ENCODE measurements at places on chromosomes 1 and 21.

GRCh38 chr1:39332291-39332690 lies 127.8 kb downstream of the MACF1 start:
- DNase-seq = no peak

- no peak for DNase-seq
Measured at GRCh38 chr1:27491748-27492700, 2.1 kb upstream of the WASF2 start.

GRCh38 chr1:198367296-198367695 lies 173.2 kb downstream of the ATP6V1G3 start:
- DNase-seq = no peak

- DNase-seq = no peak
Measured at GRCh38 chr21:37958537-37958936, 42.3 kb upstream of the KCNJ6 start.

DNA sequence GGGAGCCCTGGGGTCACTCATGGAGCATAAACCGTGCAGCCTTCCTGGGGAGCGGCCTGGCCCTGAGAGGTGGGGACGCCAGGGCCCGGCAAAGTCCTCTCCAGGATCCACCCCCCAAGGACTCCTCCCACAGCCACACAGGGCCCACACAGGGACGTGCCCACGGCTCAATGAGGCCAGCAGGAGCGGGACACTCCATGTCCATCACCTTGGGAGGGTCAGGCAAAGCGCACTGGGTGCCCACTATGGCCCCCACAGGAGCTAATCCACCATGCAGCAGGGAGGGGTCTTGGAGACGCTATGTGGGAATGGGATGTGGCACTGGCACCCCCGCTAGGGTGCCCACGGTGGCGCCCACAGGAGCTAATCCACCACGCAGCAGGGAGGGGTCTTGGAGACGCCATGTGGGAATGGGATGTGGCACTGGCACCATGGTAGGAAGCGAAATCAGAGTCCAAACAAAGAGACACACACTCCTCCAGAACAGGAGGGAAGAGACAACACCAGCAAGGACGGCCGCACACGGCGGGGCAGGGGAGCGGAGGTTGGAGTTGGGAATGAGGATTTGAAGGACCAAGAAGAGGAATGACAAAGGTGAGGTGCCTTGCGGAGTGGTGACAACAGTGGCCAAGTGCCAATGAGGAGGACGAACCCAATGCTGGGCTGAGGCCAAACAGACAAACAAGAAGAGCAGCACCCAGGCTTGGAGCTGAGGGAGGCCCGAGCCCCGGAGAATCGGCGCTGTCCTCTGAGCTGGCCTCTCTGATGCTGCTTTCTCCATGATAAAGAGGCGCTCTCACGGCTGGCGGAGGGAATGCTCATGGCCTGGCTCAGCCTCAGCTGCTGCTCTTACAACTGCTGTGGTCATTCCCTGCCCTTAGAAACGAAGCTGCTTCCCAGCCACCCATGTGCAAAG lies 18.1 kb upstream of the SLC19A1 start:
- DNase-seq = no peak

GRCh38 chr1:5621692-5622091 lies 370.5 kb downstream of the NPHP4 start:
- no peak for DNase-seq

GRCh38 chr1:194929357-194929756 lies 1678.9 kb downstream of the KCNT2 start:
- no peak for DNase-seq

GRCh38 chr1:73781251-73781650 lies 416.7 kb downstream of the LRRIQ3 start:
- no peak for DNase-seq

GRCh38 chr1:62784509-62785365 lies 805 bp downstream of the ATG4C start:
- no peak for DNase-seq

DNA sequence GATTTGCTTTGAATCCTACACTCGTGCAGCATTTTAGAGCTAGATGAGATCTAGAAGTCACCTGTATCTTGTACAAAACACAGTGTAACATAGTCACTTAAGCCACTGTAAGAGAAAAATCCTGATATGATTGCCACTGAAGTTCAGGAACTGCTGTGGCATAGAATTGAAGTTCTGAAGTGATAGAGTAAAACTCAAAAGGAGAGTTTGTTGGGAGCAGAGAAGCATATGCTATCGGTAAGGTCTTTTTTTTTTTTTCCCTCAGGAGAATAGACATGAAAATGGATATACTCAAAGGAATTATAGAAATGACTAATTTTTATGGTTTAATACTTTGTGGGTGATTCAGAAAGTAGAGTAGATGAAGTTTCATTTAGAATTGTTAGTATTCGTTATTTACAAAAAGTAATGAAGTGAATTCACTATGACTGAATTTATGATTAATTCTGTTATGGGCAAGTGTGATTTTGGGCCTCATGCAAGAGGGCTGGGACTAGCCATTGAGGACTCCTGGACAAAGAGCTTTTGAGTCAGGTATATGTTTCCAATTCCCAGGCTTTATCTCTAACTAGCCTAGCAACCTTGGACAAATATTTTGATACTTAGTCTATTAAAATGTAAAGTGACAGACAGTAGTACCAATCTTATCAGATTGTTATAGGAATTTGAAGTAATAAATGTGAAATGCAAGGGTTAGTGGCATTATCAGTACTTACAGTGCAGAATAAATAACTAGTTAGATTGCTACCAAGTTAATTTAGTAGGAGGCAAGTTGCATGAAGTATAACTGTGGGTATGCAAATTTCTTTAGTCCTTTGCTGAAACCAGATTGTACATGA lies 3.1 kb downstream of the KCTD3 start:
- no peak for DNase-seq

DNA sequence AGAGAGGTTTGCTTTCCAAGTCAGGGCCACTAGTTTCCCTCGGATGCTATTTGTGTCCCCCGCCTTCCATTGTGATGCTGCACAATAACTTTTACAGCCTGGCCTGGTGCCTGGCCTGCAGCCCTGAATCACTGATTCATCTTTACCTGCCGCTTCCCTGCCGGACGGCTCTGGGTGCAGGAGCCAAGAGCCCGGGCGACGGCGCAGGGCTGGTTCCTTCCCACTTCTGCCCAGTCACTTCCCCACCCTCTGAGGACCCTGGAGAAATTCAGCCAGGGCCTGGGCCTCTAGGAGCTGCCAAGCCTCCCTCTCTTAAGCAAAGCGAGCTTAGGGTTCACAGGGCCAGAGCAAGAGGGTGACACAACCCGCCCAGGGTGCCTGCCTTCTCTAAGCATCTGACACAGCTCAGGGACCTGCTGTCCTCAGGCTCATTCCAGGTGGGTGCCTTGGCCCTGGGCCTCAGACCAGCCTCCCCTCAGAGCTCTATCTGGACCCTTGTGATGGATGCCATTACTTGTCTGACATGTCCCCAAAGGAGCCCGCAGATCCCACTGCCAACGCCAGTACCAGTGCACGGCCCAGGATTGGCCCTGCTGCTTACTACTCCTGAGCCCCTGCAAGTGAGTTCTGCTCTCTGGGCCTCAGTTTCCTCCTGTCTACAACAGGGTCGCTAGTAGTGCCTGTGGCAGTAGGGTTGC lies 381.0 kb upstream of the VAMP3 start:
- no peak for DNase-seq

- no peak for DNase-seq
Measured at GRCh38 chr21:43827015-43827611, 37.7 kb downstream of the RRP1 start.

GRCh38 chr1:118563981-118564951 lies 379.2 kb upstream of the SPAG17 start:
- no peak for DNase-seq

DNA sequence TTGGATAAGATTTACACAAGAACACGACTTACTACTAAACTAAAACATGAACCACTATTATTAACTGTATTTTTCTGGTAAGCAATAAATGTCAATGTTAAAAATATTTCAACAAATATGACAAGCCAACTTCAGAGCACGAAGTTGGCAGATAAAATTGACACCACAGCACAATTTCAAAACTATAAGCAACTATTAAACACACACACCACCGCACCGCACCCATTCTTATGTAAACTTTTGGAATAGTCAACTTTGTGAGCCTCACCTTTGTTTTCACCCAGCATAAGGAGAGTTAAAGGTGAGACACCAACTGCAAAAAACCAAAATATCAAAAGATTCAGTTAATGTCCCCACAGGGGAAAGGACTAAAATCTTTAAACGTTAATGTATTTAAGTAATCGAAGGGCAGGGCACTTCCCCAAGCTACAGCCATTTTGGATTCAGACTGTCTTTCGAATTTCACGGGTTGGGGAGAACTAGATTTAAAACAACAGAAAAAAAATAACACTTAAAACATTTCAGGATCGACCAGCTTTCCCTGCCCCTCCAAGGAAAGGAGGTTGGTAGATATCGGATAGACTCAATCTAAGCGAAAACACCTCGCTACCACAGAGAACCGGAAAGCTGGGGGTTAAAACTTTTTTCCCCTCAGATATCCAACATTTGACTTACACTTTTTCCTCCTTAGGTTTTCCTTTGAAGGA lies 872 bp downstream of the GPBP1L1 start:
- no peak for DNase-seq

DNA sequence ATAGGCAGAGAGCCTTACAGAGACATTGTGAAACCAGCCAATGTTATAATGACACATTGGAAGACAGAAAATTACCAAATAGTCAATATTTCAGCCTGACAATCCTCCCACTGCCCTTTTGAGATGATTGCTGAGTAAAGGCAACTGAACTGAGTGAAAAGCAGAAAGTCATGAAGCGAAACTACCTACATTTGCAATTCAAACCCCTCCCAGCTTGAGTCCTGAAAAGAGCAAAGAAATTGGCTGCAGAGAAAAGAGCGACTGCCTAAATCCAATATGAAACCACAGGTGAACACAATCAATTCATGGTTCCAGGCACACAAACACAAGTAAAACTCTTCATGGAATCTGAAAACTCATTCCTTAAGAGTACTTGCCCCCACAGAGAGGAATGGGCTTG lies 143.4 kb upstream of the CHRM3 start:
- DNase-seq = no peak

All from stimulated activated CD8-positive, alpha-beta memory T cell treated with anti-CD3 and anti-CD28 coated beads, Interleukin-4, amount 100 ng/mL, for 4 hours (primary cell).